Natural killer cell treated with Interleukin-12 subunit alpha and Interleukin-12 subunit beta and Interleukin-15 and Interleukin-18, amount 100 ng/mL, for 72 hours (primary cell): ENCODE measurements at places on chromosomes 3 and 15. TPM values are rescaled to one million over a fixed set of nuclear protein-coding genes. Genes with fewer than 3 reads are reported as not detected.

DNA sequence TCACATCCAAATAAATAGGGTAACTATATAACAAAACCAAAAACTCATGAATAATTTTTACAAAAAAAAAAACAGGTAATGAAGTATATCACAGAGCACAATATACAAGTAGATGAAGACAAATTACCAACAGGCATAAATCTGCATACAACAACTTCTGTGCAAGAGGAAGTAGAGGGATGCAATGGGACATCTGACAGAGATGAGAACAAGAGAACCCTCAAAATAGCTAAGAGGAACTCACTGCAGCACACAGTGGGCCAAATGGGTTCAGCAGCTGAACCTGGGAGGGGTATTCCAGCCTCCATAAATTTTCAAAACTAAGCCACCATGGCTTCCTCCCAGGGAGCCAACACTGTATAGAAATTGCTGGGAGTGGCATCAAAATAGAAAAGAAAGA lies 9.6 kb upstream of the BTLA start:
- DNase-seq: no peak

GRCh38 chr3:106036696-106037095 lies 167.9 kb upstream of the CBLB start:
- DNase-seq: no peak

DNA sequence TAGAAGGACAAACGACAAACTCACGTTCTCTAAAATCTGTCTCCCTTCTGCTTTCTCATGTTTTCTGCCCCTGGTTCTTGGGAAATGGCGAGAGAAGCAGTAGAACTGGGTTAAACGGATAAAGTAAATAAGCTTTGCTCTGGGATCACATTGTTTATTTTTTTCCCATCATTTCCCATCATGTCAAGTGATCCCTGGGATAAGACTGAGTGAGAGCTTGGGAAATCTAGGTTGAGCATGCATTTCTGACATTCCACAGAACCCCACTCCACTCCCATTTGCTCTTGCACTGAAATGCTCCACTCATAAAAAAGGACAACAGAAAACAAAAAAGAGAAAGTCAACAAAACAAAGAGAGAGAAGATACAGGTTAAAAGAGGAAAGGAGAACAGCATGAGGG lies 69.1 kb downstream of the SEMA6D start:
- no peak for DNase-seq

DNA sequence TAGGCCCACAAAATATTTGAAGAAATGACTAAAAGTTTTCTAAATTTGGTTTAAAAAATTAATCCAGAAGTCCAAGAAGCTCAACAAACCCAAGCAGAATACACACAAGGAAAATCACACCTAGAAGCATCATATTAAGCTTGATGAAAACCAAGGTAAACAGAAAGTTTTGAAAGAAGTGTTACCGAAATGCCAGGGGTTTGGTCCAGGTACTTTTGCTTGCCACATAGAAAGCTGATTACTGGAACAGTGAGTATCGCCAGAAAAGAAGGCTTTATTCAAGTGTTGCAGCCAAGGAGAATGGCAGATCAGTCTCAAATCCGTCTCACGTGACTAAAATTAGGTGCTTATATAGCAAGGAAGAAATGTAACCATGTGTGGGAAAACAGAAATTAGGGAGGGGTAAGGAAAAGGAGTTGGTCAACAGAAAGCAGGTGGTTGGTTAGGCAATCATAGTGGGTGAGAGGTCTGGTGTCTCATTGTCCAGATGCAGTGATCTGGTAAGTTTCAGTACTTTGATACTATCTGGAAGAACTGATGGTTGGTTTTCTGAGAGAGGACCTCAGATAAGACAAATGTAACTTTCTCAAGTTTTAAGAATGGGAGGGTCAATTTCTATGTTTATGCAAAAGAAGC lies 96.9 kb upstream of the MYRIP start:
- no peak for DNase-seq

DNA sequence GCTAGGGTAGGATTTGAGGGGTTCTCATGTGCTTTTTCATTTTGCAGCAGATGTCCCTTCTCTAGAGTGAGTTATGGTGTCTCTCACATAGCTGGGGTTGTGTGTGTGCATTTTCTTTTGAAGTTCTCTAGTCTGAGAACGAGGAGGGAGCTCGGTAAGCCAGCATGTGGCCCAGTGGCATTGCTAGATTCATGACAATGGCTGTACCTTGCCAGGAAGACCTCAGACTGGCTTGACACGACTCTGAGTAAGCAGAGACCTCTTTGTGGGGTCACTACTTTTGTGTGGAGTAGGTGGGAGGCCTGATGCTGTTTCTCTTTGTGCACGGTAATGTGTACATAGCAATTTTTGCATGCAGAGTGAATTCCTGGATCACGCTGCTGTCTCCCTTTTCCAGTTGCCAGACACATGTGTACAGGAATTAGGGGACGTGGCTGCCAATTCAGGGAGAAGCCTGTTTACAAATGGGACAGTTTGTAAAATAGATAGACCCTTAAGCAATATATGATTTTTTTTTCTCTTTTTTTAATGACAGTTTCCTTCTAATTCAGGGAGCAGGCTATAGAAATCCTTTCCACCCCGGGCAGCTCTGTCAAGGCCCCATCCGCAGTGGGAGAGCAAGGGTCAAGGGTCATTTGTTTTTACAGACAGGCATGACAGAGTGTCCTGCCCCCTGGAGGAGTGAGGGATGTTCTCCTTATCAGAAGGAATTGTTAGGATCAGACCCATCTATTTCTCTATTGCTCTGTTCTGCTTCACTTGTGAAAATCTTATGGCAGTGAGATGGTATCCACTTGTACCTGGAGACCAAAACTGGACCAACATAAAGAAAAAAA lies 4.6 kb downstream of the CACNA1D start:
- no peak for DNase-seq

DNA sequence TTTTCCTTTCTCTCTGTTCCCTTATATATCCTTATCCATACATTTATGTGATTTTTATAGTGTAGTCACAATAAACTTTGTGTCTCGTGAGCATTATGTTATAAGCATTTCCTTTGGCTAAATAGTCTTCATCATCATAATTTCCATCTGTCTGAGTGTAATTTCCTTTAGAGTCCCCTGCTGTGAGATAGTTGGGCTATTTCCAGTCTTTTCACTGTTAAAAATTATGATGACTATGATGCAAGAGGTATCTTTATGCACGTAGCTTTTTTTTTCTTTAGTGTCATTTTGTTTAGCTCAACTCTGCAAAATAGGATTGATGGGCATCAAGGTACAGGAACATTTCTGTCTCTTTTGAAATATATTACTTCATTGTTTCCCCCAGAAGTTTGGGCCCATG lies 26.9 kb upstream of the CA12 start:
- DNase-seq: no peak

DNA sequence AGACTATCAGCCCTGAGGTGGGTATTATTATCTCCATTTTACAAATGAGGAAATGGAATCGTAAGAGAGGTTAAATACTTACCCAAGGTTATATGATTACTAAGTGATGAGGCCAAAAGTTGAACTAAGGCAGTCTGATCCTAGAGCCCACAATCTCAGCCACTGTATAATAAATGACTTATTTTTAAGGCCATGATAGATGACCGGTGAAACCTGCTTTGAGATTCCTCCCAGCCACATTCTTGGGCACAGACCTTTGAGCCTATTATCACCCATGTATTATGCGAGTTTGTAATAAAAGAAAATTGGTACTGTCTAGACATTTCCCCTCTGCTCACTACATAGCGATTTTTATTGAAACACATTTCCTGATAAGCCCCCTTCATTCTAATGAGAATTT lies 37.4 kb downstream of the POLQ start:
- no peak for DNase-seq

- no peak for DNase-seq
These were observed 29.1 kb downstream of the LOXL1 start for GRCh38 chr15:73955326-73955725.

DNA sequence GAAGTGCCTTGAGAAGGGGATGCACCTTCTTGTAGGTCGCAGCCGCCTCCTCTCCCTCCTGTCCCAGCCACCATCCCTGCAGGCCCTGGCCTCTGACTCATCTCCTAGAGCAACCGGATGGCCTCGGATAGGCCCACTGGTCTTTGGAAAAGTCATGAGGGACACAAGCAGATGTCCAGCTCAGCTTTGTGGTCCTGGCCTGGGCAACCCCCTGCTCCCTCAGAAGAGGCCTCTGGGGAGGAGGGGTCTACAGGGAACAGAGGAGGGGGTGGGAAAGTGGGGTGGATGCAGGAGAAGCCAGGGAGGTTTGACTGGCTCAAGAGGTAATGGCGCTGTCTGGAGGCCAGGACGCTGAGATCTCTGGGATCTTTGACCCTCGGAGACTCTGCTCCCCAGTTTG lies 259.2 kb upstream of the TLE3 start:
- no peak for DNase-seq

GRCh38 chr15:52343831-52344230 lies 48.2 kb upstream of the MYO5C start:
- no peak for DNase-seq

- DNase-seq: no peak
These were observed 102.1 kb upstream of the FHIT start for GRCh38 chr3:61353382-61353781.

DNA sequence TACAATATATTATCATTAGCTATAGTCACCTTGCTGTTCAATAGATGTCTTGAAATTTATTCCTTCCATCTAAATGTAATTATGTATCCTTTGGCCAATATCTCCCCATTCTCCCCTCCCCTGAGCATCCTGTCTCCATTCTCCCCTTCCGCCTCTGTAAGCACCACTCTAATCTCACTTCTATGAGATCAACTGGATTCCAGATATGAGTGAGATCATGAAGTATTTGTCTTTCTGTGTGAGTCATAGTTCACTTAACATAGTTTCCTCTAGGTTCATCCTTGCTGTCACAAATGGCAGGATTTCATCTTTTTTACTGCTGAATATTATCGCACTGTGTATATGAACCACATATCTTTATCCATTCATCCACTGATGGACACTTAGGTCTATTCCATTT lies 148.8 kb upstream of the NDN start:
- DNase-seq: no peak

The ADAMTS9 gene
- total RNA-seq: not detected

The CERS3 gene
- total RNA-seq: 0.22 TPM

The SNX22 gene
- 0.07 TPM for total RNA-seq

The GATM gene
- 1.6 TPM for total RNA-seq
